D721Med (cell line): ENCODE measurements at places on chromosomes 5 and 9.

DNA sequence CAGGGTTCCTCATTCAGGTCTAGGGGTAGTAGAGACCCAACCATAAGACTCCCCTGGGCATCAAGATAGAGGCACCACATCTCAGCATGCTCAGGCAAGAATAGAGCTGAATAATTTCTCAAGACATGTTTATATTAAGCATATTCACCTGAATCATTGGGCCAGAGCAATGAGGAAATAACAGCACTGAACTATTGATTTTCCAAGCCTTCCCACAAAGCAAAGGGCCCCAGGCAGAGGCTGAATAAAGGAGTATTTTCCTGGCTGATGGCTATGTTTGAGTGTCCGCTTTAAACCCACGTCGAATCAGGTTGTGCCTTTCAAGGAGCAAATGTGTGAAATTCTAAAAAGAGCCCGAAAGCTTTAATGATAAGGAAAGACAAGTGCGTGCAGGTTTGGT, 129.2 kb downstream of the HSD17B3 start:
- DNase-seq = no peak

DNA sequence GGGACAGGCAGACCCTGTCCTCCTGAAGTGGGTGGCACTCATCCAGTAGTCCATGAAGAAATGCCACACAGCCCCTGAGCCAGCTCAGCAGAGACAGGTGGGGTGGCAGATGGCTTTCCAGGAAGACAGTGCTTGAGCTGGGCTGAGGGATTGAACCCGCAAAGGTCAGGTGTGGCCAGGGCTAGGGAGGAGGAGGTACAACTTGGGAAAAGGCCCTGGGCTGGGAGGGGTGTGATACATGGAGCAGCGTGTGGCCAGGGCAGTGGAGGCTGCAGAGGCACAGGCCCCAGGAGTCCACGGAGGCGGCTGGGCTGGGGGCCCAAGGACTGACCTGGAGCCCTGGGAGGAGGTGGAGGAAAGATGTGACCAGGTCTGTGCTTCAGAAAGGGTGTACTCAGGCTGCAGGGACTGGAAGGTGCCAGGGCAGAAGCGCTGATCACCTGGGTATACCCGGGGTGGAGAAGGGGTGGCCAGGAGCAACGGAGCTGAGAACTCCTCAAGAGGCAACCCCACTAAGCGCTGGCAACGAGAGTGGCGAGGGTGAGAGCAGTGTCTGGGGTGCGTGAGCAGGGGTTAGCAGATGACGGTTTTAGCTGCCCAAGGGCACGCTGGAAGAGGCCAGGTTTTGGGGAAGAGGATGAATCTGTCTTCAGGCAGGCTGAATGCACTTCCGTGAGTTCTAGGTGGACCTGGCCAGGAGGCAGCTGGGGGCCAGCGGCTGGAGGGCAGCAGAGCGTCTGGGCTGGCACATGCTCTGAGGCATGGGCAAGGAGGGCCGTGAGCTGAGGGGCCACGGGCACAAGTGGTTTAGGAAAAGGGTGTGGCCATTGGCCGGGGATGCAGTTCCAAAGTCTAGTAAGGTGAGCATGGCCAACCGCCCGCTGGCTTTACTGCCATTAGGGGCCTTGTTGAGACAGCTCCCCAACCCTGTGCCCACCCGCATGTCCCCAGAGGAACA, 3.9 kb upstream of the RABL6 start:
- DNase-seq = no peak

- DNase-seq = no peak
Measured at GRCh38 chr5:149452665-149453617, 73.8 kb upstream of the IL17B start.

GRCh38 chr5:139022528-139022927, 147.4 kb upstream of the LRRTM2 start:
- DNase-seq = no peak

GRCh38 chr5:59139695-59140094, 556.8 kb downstream of the RAB3C start:
- DNase-seq = no peak

GRCh38 chr9:131630205-131630831, 85.0 kb downstream of the PRRT1B start:
- DNase-seq = no peak

DNA sequence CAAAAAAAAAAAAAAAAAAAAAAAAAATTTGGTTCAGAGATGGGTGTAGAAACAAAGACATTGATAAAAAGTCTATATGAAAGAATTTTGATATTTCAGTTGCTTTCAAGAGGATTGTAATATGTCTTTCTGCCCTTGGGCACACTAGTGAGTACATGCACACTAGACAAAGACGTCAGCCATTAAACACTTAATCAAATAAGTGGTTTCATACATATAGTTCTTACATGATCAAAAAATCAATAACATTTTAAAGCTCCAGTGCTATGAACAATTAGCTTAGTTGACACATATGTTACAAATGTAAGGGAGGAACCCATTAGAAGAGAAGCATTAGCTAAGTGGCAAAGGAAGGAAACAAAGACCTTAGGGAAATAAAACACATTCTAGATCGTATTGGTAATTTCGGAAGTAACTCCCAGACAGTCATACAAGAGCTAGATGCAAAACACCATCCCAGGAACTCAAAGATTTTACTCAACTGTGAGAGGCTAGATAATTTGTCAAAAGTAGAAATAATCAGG, 84.5 kb upstream of the MAN2A1 start:
- no peak for DNase-seq

GRCh38 chr9:131628459-131629225, 83.3 kb downstream of the PRRT1B start:
- no peak for DNase-seq

- no peak for DNase-seq
Measured at GRCh38 chr5:72233835-72234234, 86.2 kb downstream of the MRPS27 start.

GRCh38 chr9:80878556-80878955, 810.8 kb downstream of the TLE1 start:
- DNase-seq = no peak
